ENCODE measurements at places on chromosomes 7 and 10.
A peak's percentile ranks its signal among the peaks of the same experiment; 100 is the strongest.

DNA sequence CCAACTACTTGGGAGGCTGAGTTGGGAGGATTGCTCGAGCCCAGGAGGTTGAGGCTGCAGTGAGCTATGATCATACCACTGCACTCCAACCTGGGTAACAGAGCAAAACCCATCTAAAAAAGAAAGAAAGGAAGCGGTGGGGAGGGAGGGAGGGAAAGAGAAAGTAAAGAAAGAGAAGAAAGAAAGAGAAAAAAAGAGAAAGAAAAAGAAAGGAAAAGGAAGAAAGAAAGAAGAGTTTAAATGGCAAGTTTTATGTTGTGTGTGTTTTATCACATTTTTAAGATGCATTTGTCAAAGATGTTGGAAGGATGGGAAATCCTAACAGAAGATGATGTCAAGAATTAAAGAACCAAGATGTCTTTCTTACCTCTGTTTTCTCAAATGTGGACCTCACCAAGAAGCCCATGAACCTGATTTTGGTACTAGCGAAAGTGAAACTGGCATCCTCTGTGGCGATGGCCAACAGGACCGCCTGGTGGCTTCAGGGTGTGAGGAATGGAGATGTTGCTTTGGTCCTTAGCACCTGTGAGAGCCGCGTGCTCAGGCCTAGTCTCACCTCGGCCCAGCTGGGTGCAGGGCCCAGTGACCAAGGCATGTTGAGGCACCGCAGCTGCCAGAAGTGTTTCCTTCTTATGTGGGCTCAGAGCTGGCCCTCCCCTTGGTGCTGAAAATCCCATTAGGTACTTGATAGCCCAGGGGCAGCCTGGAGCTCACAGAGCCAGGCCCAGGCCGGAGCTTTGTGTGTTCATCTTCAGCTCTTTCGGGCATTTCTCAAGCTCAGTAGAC, 9.8 kb downstream of the UCMA start:
- no peak for DNase-seq

DNA sequence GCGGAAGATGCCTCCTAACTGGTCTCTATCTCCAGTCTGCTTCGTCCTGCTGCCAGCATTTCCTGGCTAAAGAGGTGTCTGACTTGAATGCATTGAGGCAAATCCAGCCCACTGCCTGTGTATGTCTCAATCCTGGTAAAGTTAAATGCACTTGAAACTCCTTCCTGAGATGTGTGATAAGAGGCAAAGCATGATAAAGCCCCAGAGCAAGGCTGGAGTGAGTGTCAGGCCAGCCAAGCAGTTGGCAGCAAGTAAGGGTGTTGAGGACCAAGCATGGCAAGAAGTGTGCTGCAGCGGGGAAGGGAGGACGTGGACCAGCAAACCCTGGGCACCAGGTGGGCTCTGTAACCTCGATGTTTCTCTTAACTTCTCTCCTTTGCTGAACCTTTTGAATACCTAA, 29.1 kb downstream of the LRRC18 start:
- DNase-seq, result no peak

GRCh38 chr7:148380596-148381419, 209.8 kb upstream of the C7orf33 start:
- DNase-seq, result no peak

DNA sequence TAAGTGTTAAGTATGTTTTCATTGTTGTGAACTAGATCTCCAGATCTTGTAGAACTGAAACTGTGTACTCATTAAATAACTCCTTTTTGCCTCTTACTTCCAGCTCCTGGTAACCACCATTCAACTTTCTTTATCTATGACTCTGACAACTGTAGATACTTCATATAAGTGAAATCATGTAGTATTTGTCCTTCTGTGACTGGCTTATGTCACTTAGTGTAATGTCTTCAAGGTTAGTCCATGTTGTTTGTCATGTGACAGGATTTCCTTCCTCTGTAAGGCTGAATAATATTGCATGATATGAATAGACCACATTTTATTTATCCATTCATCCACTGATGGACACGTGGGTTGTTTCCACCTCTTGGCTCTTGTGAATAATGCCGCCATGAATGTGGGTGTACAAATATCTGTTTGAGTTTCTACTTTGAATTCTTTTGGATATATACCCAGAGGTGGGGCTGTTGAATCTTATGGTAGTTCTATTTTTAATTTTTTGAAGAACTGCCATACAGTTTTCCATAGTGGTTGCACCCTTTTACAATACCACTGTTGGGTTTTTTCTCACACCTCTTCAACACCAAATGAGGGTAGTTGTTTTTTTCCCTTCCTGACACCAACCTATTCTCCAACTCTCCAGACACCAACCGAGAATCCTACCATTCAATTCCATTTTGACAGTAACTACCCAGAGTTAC, 10.7 kb upstream of the FMC1 start:
- no peak for DNase-seq

- no peak for DNase-seq
These were observed 217.9 kb downstream of the SFMBT2 start for GRCh38 chr10:7192831-7193361.

DNA sequence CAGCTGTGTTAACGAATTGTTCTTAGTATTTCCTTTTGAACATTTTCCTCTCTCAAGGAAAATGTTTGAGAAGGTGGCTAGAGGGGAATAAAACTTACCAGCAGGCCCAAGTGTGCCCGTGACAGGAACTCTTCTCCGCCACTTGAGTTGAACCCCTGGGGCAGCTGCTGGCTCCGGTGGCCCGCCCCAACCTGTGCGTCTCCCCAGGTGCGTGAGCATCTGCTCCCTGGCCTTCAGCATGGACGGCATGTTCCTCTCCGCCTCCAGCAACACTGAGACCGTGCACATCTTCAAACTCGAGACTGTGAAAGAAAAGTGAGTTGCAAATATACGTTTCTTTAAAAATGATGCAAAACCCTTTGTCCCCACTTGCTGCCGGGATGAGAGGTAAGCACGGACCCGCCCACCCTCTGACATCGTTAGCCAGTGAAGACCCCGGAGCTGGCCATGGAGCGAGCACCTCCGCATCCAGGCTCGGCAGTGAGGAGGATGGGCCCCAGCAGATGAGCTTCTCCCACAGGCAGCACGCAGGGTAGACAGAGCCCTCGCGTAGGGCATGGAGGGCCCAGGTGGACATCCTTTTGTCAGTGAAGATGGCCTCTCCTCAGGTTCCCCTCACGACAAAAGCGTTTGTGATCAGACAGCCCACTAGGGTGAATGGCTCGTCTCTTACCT, 35.7 kb downstream of the WIPI2 start:
- DNase-seq, result no peak

- DNase-seq, result peak; percentile 82
These were observed 394.9 kb downstream of the DGKB start for GRCh38 chr7:14507617-14508016.

DNA sequence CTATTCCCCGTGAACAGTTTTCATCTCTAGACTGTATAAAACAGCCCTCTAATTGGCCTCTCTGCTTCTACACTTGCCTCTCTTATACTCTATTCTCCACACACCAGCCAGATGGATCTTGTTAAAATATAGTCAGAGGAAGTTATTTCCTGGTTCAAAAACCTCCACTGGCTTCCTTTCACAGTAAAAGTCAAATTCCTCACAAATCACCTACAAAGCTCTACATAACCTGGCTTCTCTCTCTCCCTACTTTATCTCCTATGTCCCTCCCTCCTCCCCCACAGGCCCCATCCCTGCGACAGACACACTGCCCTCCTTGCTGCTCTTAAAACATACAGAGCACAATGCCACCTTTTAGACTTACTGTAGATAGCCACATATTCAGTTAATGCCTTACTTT, 60.1 kb downstream of the TPK1 start:
- no peak for DNase-seq

- no peak for DNase-seq
These were observed 275.8 kb downstream of the DIP2C start for GRCh38 chr10:413662-414071.

DNA sequence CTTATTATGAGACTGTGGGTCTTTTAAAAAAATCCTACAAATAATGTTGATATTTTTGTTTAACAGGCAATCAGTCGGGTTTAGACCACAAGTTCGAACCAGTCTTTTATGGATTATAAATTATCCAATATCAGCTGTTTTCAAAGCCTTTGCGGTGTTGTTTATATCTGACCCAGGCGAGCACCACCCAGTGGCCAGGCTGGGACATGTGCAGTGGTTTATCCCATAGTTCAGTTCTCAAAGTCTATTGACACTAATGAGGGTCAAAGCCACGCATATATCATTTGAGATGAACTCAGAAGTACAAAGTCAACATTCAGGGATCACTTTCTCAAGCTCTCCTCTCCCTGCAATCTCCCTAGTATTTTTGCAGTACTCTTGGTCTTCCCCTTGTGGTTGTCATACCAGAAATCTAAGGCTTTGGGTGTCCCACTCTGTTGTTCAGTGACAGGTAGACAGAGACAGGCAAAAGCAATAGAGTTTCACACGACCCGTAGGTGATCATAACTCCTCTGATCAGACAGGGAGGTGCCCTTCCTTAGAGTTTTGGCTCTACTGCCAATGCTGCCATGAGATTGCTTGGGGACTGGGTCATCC, 117.4 kb upstream of the POM121L12 start:
- no peak for DNase-seq

DNA sequence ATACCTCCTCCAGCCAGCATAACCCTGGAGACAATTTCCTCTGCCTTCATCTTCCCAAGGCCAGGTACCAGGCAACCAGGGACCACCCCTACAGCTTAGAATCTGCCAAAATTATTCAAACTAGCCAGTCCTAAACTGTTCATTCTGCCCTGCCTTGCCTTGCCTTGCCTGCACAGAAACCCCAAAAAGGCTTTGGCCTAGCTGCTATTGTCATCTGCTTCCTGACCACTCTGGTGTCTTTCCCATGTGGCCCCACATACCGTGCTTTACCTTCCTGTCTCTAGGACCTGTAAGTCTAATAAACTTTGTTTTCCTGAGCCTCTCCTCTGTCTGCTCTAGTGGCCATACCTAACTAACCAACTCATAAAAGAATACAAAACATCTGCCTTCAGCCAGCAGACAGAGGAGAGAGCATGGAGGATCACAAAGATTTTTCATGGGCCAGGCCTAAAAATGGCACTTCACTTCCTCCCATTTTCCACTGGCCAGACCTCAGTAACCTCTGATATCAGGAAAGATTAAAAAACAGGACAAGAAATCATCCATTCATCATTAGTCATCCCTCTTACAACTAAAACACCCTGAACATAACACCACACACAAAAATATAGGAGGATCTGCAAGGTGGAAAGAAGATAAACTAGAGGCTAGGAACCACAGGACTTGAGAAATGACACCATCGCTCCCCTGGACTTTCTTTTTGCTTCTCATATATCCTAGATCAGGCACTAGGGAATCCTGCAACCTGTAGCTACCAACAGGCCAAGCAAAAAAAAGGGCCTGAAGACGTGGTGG, 51.5 kb downstream of the IMMP2L start:
- DNase-seq, result no peak
